ENCODE measurements at places on chromosomes 2 and 18. TPM values are rescaled to one million over a fixed set of nuclear protein-coding genes. Genes with fewer than 3 reads are reported as not detected.
A peak's percentile ranks its signal among the peaks of the same experiment; 100 is the strongest.

DNA sequence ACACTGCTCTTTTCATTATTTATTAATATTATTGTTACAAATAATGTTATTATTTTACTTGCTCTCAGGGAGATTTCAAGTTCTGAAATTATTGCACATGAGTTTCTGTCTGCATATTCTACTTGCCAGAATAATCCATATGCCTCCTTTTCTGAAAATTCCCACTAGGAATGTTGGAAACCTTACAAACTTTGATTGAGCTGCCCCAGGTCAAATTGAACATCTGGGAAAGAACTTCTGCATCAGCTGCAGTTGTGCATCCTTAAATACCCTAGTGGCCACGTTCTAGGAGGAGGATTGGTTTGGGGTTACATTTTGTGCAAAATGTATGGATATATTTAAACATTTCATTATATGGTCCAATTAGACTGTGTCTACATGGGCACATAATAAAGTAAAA is 1302.7 kb upstream of the PIK3C3 start:
- no peak for DNase-seq

DNA sequence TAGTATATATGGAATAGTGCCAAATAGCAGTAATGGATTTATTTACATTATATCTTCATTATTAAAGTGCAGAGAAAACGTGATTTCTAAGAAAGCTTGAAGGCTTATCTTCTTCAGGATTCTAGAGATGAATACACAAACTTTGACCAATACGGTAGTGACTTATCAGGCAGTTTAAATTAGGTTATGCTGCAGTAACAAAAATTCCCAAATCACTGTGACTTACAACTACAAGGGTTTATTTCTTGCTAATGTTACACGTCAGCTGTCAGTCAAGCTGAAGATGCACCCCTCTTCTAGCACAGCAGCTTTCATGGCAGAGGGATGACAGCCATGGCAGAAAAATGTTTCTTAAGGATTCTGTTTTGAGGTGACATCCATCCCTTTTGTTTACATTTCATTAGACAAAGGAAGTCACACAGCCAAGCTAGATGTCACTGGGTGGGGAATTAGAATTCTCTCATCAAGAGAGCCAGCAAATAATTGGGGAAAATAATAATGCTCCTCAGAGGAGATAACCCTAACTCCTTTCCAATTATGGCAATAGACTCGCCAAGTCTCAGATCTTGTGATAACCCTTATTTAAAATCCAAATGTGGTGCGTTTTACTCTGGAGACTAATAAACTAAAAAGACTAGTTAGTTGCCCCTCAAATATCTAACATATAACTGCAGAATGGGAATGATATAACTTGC is 268.3 kb upstream of the CYP26B1 start:
- no peak for DNase-seq

Gene ANKRD30BL
- not detected for total RNA-seq

Gene LAMA3
- total RNA-seq = 2.3 TPM

GRCh38 chr2:211793690-211794089 is 744.9 kb downstream of the ERBB4 start:
- DNase-seq = no peak

- DNase-seq = peak; percentile 63
Measured at GRCh38 chr2:152825834-152826233, 107.4 kb downstream of the ARL6IP6 start.

- no peak for DNase-seq
Measured at GRCh38 chr2:22904126-22904684, 480.8 kb upstream of the KLHL29 start.
